ENCODE measurements at places on chromosomes 6 and 20. TPM values are rescaled to one million over a fixed set of nuclear protein-coding genes. Genes with fewer than 3 reads are reported as not detected.
A peak's percentile ranks its signal among the peaks of the same experiment; 100 is the strongest.

Gene FAM83B
- 0.41 TPM for total RNA-seq

Gene IP6K3
- total RNA-seq, result not detected

DNA sequence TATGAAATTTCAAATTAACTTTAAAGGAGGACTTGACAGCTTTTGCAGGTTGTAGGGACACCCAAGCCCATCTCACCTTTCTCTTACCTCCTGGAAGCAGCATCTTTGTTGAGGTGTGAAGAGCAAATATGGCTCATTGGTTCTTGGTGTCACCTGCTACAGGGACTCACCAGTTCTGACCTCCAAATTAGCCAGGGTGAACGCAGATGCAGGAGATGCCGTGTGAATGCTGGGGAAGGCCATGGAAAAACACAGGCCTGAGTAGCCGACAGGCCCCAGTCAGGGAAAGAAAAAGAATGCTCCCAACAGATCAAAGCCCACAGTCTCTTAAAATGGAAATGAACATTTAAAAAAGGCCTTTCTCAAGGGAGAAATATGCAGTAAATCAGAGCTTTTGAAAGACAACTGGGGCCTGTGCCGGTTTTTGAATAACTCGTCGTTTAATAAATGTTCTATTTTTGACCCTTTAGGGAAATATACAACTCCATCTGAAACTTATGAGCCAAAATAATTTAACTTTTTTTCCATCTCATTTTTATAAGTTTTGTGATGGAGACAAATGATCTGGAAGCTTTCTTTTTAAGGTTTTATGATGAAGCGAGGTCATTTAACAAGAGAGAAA, 167.5 kb downstream of the CD83 start:
- H3K36me3 ChIP-seq, result no peaks in the 10 kb centered on the region
- no peaks in the 10 kb centered on the region for H3K4me1 ChIP-seq
- no peaks in the 10 kb centered on the region for H3K27me3 ChIP-seq

- peaks cover 69% of the 10 kb centered on the region for H3K27me3 ChIP-seq
- peak overlapping the region; percentile 40 for H3K4me3 ChIP-seq
- H3K36me3 ChIP-seq, result no peaks in the 10 kb centered on the region
- H3K27ac ChIP-seq, result no peak overlapping the region
- H3K4me1 ChIP-seq, result peaks cover 12% of the 10 kb centered on the region
Measured at GRCh38 chr6:165987483-165988301, 180.0 kb downstream of the TBXT start.

GRCh38 chr6:85078058-85078457, 313.7 kb upstream of the TBX18 start:
- H3K36me3 ChIP-seq, result no peaks in the 10 kb centered on the region
- no peaks in the 10 kb centered on the region for H3K27me3 ChIP-seq
- peak; percentile 93 for DNase-seq
- H3K4me3 ChIP-seq, result no peak overlapping the region

DNA sequence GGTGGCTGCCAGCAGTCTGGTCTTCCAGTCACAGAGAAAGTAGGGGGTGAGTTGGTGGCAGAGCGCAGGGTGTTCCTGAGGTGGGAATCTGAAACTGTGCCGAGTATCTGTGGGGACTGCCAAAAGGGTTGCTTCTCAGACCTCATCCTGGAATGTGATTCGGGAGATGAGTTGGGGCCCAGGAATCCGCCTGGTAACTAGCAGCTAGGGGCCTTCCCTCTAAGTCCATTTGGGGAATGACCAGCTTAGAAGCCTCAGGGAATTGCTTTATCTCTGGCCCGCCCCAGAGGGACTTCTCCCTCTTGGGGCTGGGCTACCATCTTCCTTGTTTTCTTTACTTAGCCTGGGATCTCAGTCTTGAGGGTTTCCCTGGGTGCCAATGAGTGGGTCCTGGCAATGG, 49.6 kb downstream of the MOCS1 start:
- H3K4me1 ChIP-seq, result no peaks in the 10 kb centered on the region
- no peak overlapping the region for H3K4me3 ChIP-seq
- H3K36me3 ChIP-seq, result no peaks in the 10 kb centered on the region

DNA sequence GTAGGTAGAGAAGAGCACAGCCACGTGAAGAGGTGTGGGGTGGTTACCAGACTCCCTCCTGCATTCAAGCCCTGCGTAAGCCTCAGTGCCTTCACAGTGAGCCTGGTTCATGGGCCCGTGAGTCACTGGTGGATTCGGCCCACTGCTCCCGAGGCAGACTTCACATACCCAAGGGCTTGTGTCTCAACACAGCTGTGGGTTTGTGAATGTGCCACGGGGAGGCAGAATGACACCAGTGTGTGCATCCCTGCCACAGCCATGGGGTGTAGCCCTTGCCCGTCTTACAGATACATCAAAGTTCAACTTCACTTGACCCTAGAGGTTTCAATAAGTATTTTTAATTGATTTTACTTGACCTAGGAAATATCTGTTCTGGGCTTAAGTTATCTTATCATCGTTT, 108.5 kb downstream of the MAP3K4 start:
- no peaks in the 10 kb centered on the region for H3K27me3 ChIP-seq
- no peaks in the 10 kb centered on the region for H3K4me1 ChIP-seq
- H3K27ac ChIP-seq, result no peak overlapping the region
- peaks cover 22% of the 10 kb centered on the region for H3K36me3 ChIP-seq
- DNase-seq, result no peak

GRCh38 chr20:16229813-16230212, 343.4 kb downstream of the KIF16B start:
- no peak overlapping the region for H3K27ac ChIP-seq
- no peaks in the 10 kb centered on the region for H3K36me3 ChIP-seq
- DNase-seq, result no peak
- H3K4me3 ChIP-seq, result no peak overlapping the region
- H3K27me3 ChIP-seq, result no peaks in the 10 kb centered on the region
- no peaks in the 10 kb centered on the region for H3K4me1 ChIP-seq

DNA sequence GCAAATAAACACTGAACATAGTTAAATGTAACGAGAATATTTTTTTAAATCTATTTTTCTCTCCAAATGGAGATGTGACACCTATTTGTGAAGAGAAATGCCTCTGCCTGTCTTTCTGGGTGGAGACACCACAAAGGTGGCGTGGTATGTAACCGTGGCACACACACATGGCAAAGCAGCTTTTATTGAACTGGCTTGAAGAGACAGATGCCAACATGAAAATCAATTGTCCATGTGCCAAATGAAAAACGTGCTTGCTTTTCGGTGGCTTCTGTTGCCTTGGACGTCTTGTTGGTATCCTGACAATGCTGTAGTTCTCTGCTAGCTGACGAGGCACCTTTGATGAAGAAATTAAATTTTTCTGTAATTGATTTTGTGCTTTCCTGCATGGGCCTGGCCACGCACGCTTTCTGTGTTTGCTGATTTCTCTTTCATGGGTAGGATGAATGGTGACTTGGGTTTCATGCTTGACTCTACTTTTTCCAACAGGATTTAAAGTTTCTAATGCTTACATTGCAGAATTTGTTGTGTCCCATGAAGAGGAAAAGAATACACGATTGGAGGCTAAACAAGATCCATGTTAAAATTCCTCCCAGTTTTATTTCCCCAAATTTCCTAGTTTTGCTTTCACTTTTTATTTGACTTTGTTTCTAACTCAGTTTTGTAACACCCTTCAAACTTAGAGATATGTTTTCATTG, 202.6 kb downstream of the TMEM242 start:
- H3K4me1 ChIP-seq, result no peaks in the 10 kb centered on the region
- no peak for DNase-seq
- H3K36me3 ChIP-seq, result no peaks in the 10 kb centered on the region
- H3K4me3 ChIP-seq, result no peak overlapping the region

DNA sequence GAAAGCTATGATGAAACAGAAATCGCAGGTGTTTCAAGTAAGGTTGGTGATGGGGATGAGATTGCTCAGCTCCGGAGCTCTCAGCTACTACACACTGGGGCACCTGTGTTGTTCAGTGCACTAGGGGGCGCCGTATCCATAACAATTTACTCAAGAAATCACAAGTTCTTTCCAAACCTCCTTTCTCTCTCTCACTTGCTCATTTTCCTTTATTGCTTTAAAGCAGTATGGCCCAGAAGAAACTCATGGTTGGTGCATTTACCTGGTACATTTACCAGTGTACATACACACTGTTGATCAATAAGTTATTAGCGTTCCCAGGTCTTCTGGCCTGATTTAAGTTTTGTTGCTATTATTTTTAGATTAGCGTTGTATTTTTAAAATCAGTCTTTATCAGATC, 235.2 kb upstream of the TAB2 start:
- H3K27ac ChIP-seq, result no peak overlapping the region
- peaks cover 8% of the 10 kb centered on the region for H3K27me3 ChIP-seq
- H3K36me3 ChIP-seq, result no peaks in the 10 kb centered on the region
- no peak overlapping the region for H3K4me3 ChIP-seq

- H3K27ac ChIP-seq, result no peak overlapping the region
- H3K4me3 ChIP-seq, result no peak overlapping the region
- no peaks in the 10 kb centered on the region for H3K27me3 ChIP-seq
- no peaks in the 10 kb centered on the region for H3K36me3 ChIP-seq
- DNase-seq, result no peak
- H3K4me1 ChIP-seq, result peaks cover 29% of the 10 kb centered on the region
Measured at GRCh38 chr6:146339716-146340115, 203.9 kb upstream of the RAB32 start.

DNA sequence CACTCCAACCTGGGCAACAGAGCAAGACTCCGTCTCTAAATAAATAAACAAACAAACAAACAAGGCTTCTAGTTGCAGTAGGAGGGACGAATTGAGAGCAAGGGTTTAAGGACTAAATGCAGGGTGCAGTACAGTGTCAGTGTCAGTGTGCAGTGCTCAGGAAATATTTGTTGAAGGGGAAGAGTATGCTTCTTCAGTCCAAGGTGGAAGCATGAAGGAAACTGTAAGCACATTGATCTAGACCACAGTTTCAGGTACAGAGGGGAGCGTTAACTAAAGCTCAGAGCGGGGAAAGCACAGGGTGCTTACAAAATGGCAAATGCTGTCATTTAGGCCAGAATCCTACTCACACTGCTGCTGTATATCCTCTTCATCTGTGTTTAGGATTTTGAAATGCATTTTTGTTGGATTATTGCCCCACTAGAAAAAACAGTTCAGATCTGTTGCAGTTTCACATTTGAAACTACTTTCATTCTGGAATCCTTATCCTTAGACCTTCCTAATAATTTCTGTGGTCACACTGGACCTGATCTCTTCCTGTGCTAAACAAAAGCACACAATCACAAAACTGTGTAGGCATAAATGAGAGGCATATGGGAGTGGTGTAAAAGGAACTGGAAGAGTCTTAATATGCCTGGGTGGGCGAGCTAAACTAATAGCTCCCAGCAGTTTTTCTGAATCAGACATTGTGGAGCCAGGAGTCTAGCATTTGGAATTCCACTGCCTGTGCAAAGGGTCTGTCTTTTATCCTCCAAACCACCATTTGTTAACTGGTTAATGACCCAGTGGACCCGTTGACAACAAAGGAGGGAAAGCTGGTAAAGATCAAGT, 41.4 kb downstream of the CBFA2T2 start:
- peak overlapping the region; percentile 76 for H3K27ac ChIP-seq
- peak; percentile 70 for DNase-seq
- H3K27me3 ChIP-seq, result no peaks in the 10 kb centered on the region
- H3K36me3 ChIP-seq, result no peaks in the 10 kb centered on the region

- no peak overlapping the region for H3K27ac ChIP-seq
- H3K4me3 ChIP-seq, result no peak overlapping the region
- DNase-seq, result no peak
Measured at GRCh38 chr20:43842126-43843020, 72.3 kb upstream of the TOX2 start.

DNA sequence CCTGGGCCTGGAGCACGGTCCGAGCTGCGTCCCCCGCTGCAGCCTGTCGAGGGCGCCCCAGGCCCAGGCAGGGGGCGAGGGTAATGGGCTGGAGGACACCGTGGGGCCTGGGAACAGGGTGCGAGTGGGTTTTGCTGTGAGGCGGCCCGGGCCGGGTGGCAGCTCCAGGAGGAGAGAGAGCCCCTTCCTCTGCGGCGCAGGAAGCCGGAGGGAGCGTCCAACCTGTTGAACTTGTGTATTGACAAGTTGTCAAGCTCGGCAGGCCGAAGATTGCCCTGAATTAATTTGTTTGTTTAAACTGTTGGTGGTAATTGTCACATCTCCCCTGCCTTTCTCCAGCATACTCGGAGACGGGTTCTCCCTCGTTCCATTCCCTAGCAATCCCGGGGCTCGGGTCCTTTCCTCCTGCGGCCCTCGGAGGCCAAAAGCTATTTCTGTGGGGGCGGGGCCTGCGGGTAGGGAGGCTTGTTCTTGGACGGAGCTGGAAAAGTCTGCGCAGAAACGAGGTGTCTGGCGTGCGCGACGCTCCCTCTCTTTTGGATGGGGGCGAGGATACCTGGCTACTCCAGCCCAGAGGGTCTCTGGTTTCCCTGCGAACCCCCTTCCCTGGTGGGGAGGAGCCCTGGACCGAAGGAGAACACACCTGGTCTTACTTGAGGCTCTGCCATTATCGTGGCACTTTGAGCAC, 9.9 kb downstream of the NR2E1 start:
- peak overlapping the region; percentile 8 for H3K4me3 ChIP-seq
- H3K27ac ChIP-seq, result no peak overlapping the region
- peaks cover 97% of the 10 kb centered on the region for H3K27me3 ChIP-seq
- H3K4me1 ChIP-seq, result peaks cover 6% of the 10 kb centered on the region

GRCh38 chr20:41051009-41051825, 22.6 kb downstream of the TOP1 start:
- H3K27me3 ChIP-seq, result no peaks in the 10 kb centered on the region
- no peaks in the 10 kb centered on the region for H3K36me3 ChIP-seq
- no peak for DNase-seq
- H3K4me3 ChIP-seq, result no peak overlapping the region
- H3K27ac ChIP-seq, result no peak overlapping the region
- H3K4me1 ChIP-seq, result peaks cover 77% of the 10 kb centered on the region

- no peaks in the 10 kb centered on the region for H3K36me3 ChIP-seq
- no peak for DNase-seq
- H3K4me1 ChIP-seq, result peaks cover 21% of the 10 kb centered on the region
- H3K27ac ChIP-seq, result no peak overlapping the region
- no peak overlapping the region for H3K4me3 ChIP-seq
- no peaks in the 10 kb centered on the region for H3K27me3 ChIP-seq
Measured at GRCh38 chr6:131414956-131415355, 158.1 kb upstream of the ARG1 start.

- H3K4me3 ChIP-seq, result no peak overlapping the region
- H3K27me3 ChIP-seq, result no peaks in the 10 kb centered on the region
- H3K27ac ChIP-seq, result no peak overlapping the region
Measured at GRCh38 chr6:113860181-113860955, 3.2 kb downstream of the MARCKS start.

DNA sequence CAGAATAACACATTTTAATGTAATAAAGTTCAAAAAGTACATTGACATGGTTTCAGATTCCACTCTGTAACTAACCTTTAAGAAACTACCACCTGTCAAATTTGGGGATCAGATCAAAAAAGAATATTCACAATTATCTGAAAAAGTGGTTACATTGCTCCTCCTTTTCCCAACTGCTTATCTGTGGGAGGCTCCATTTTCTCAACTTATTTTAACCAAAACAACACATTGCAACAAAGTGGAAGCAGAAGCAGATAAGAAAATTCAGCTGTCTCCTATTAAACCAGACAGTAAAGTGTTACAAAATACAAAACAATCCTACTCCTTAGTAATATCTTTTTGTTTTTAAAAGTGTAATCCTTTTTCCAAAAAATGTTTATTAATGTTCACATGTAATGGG, 61.4 kb downstream of the PDSS2 start:
- H3K4me1 ChIP-seq, result no peaks in the 10 kb centered on the region
- H3K27me3 ChIP-seq, result no peaks in the 10 kb centered on the region
- no peak for DNase-seq
